ENCODE measurements at places on chromosomes 2 and 18.

- no peak overlapping the region for H3K4me3 ChIP-seq
- no peaks in the 10 kb centered on the region for H3K36me3 ChIP-seq
- H3K27ac ChIP-seq: peak overlapping the region; percentile 98
- no peaks in the 10 kb centered on the region for H3K27me3 ChIP-seq
- peaks cover 50% of the 10 kb centered on the region for H3K4me1 ChIP-seq
Observed at GRCh38 chr2:42923580-42924417, 131.4 kb upstream of the HAAO start.

DNA sequence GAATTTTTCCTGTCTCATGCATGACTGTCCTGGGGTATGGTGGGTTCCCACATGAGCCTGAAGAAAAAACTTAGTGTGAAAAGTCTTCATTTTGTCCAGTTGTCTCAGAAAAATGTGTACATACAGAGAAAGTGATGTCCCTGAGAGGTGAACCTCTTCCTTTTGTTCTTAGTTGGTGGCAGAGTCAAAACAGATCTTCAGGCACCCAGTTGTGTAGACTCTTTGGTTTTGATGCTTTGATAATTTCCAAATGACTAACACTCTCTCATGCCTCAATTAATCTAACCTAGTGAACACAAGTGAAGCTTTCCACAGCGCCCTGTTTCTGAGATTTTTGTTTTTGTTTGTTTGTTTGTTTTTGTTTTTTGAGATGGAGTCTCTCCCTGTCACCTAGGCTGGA is 273.5 kb downstream of the PIK3C3 start:
- H3K4me1 ChIP-seq: no peaks in the 10 kb centered on the region
- no peak overlapping the region for H3K4me3 ChIP-seq
- H3K36me3 ChIP-seq: no peaks in the 10 kb centered on the region
- no peak overlapping the region for H3K27ac ChIP-seq

DNA sequence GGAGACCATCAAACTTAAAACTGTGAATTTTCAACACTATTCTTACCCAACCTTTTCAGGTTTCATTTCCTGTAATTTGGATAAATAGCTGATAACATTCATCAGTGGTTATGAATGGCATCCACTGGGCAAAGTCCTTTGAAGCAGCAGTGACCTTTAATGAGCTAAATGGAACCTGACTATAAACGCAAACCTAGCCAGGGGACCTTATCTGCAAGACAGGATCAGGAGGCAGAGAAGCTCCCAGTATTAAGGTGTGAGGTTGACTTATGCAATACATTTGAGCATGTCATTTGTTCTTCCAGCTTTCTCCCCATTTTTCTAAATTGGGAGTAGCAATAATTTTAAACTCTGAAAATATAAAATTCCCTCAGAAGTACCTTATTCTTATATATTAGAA is 38.4 kb downstream of the CREG2 start:
- no peaks in the 10 kb centered on the region for H3K36me3 ChIP-seq
- no peaks in the 10 kb centered on the region for H3K4me1 ChIP-seq
- no peak overlapping the region for H3K4me3 ChIP-seq

DNA sequence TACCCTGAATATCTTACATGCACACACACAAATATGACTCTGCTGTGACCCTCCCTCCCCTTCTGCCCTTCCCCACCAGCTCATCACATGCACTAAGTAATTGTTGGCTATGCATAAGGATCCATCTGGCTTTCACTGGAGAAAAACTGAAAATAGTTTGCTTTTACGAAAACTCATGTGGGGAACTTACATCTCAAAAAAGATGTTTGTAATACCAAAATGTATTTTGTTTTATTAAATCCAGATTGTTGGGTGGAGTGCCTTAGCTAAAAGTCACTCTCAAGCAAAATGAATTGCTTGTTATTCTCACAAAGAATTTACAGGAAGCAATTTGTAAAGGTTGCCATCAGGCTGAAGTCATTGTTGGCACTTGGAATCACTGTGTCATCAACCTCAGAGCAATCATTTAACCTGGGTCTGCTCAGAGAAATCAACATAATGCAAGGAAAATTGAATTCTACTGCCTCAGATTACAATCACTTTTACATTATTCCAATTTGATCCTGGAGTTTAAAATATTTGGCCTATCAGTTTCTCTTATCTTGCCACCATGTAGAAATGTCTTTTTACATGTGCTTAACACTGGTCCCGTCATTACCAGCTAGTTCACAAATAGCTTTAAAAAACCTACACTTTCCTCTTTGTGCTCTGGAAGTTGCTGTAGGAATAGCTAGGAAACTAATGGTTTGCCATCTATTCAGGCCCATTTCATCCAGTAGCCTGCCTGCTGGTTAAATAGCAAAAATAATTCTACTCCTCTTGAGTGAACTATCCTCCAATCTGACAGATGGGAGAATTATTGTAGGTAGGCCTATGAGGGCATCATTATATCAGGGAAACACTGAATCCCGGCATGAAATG is 90.3 kb upstream of the TMEM17 start:
- H3K4me3 ChIP-seq: no peak overlapping the region
- no peaks in the 10 kb centered on the region for H3K36me3 ChIP-seq
- DNase-seq: no peak
- H3K27me3 ChIP-seq: no peaks in the 10 kb centered on the region
- no peak overlapping the region for H3K27ac ChIP-seq
- H3K4me1 ChIP-seq: no peaks in the 10 kb centered on the region

DNA sequence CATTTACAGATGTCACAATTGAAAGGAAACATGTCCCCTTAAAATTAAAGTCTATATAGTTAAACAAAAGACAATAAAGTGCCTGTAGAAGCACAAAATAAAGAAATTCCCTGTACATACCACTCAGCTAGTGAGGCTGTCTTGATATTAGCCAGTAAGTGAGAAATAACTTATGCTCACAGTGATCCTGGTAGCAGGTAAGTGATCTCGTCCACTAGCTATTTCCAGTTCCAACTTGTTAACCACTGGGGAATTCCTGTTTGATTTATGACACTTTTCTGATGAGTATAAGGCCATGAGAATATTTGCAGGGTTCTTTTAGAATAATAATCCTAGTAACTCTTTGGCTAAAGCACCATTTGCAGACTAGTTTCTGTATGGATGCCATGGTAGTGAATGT is 127.9 kb upstream of the PGAP1 start:
- no peak overlapping the region for H3K4me3 ChIP-seq
- H3K27ac ChIP-seq: no peak overlapping the region
- H3K4me1 ChIP-seq: no peaks in the 10 kb centered on the region
- H3K27me3 ChIP-seq: no peaks in the 10 kb centered on the region
- H3K36me3 ChIP-seq: no peaks in the 10 kb centered on the region
- no peak for DNase-seq

DNA sequence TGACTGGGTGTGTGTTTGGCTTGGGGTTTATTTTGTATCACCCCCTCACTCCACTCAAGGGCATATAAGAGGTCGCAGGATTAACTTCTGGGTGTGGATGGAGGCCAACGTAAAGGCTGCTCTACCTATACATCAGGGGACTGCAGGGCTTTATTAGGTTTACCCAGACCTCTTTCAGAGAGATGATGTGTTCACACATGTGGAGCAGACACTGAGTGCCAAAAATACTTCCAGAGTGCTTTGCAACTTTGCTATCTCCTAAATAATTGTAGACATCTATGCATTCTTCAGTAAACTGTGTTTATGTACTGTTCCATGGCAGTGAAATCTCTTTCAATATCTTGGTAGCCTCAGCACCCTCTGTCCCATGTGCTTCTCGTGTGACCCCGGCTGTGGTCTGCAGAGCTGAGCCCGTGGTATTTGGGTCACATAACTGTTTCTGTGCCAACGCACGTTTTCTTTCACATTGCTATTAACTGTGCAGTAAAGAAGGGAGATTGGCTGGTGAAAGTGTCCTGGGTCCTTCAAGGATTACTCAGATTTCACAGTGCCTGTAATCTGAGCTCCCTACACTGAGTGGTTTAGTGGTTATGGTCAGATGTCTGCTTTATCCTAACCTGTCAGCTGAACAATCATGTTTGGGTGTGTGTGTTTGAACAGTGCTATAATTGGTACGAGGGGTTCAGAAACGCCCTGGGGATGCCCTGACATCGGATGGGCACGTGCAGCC is 208.1 kb downstream of the VAPA start:
- H3K4me3 ChIP-seq: no peak overlapping the region
- H3K36me3 ChIP-seq: no peaks in the 10 kb centered on the region
- H3K27me3 ChIP-seq: no peaks in the 10 kb centered on the region
- DNase-seq: peak; percentile 33
- peaks cover 22% of the 10 kb centered on the region for H3K4me1 ChIP-seq
